Frontal cortex (tissue), 4 donors: ENCODE measurements at places on chromosomes 5 and 9. TPM values are rescaled to one million over a fixed set of nuclear protein-coding genes. Genes with fewer than 3 reads are reported as not detected.

DNA sequence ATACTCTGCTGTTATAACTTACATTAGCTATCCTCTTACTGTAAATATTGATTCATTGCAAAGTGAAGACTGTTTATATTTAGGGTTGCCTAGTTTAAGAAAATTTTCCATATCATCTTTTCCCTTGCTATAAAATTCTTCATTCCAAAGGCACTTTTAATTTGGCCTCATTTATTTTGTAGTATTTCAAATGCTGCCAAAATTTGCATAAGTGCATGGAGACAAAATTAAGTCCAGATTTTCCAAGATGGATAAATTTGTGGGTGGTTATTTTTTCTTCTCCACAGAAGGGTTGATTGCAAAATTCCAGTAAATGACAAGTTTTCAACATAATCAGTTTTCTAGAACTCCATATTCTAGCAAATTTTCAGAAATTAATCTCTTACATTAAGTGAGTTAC is 141.5 kb upstream of the MTAP start:
- no peak for DNase-seq

GRCh38 chr5:160605266-160605665 is 183.6 kb downstream of the PTTG1 start:
- no peak for DNase-seq

CNOT8 gene
- 118 TPM for total RNA-seq

DNA sequence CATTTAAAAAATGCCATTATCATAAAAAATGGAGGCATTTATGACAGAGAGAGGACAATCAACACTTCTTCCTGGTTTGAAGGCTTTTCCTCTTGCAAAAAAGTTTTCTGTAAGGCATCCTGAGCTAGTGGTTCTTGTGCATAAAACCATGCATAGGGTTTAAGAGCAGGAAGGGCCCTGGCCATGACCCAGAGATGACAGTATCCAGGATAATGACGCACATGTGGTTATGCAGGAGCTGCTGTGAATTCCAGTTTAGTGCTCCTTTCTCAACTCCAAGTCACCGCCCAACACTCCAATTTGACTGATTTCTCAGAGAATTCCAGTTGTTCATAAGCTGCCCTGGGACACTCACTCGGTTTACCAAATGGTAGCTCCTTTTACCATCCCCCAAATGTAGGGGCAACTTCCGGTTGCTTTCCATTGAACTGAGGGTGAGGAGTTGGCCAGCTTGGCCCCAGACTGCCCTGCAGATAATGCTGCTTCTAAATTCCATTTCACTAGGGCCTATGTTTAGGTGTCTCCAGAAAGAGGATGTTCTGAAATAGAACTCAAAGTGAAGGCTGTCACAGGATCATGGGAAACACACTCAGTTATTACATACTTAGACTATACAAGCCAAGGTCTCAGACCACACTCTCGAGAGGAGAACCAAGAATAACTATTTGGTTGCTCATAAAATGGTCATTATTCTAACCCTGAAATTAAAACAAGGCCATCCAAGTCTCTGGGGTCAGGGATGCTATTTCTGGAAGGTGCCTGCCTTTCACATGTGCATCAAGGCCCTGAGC is 179.1 kb downstream of the SLIT3 start:
- DNase-seq = no peak

DNA sequence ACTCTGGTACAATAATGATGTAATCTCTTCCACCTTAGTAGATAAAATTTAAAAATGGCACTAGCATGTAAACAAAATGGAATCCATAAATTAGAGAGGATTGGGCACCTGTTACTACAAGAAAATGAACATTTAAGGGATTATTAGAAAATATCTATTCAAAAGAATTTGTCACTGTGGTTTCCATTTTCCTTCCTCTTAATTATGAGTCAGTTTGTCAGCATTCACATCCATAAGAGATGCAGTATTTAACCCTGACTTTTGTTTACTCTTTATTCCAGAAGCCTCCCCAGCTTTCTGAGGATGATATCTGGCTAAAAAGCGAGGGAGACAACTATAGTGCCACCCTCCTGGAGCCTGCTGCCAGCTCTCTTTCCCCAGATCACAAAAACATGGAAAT is 72.1 kb downstream of the C9orf152 start:
- DNase-seq = no peak

GRCh38 chr5:119630752-119631440 is 1.5 kb downstream of the FAM170A start:
- no peak for DNase-seq

DNA sequence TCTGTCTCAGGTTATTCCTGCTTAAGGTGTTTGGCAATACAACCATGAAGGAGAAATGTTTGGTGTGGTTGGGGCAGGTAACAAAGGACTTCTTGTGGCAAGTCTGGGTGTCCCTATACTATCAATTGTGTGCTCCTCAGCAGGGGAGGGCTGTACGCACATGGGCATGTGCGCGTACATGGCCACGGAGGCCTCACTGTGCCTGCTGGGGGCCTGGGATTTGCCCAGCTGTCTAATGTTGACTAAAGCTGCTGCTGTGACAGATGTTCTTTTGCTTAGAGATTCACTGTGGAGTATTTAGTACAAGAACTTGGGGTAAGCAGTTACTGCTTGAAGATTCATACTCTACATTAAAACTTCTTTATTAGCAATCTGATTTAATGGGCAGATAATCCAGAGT is 97.5 kb downstream of the HSPA4 start:
- DNase-seq = no peak
